ENCODE measurements at places on chromosomes 7 and 10.

DNA sequence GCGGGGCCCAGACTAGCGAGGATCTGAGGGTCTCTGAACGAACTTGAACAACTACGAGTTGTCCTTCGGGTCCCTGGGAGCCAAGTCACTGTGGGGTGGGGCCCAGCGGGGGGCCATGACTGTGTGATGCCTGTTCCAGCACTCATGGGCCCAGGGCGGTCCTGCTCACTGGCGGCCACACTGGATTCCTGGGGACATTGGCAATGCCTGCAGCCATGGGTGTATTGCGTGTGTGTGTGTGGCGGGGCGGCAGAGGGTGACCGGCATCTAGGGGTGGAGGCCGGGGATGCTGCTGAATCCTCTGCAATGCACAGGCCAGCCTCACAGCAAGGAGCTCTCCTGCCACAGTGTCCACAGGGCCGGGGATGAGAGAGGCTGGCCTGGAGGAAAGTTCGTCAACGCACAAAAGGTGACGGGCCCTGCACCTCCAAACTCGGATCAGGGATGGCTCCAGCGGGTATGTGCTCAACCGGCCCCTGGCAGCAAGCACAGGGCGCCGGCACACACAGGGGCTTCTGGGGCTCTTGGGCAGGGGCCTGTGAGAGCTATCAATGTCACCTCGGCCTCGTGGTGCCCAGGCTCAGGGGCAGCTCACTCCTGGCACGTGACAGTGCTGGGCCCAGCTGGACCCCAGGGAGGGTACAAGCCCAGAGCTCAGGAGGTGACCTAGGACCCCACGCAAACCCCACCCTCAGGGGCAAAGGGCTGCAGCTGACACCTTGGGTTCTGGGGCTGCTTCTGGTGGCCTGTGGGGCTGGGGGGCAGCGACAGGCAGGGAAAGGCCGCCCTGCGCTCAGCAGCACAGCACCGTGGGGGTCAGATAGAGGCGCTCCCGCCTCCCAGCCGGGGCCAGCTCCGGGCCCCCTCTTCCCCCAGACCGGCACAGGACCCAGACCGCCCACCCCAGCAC is 27.9 kb downstream of the PAPOLB start:
- no peak for DNase-seq

DNA sequence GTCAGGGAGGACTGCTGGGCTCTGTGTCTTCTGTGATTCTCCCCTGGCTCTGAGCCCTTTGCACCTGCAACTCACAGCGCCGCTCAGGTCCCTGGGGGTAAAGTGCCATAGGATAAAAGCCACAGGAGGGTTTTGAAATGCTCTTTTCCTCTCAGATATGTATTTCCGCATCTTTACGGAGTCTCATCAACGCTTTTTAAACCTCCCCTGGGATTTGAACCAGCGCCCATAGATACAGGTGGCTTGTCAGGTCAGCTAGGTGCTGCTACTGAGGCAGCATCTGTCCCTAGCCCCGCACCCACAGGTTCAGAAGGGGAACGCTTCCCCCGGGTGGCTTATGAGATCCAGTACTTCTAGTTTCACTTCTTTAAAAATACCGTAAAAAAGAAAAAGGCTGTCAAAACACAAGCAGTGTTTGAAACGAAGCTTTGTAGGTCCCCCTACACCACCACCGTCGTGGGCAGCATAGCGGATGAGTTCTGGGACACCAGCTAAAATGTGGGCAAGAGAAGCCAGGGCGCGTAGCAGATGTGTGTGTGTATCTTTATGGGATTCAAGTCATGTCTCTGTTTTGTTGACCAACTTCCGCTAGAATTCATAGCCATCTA is 173.5 kb downstream of the CUX1 start:
- no peak for DNase-seq

DNA sequence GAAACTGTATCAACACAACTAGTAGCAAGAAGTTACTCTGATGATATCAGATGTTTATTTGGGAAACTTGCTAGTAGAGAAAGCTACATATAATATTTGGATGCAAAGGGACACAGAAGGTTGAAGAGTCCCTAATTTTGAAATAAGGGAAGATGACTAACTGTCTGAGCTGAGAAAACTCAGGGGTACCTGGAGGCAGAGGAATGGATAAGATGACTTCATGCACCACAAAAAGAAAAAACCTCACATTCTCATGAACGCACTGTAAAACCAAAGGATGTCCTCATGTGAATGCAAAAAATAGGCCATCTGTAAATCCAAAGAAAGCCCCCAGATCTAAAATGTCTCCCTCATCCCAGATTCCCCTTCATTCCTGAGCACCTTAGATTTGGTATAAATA is 29.3 kb downstream of the PRSS2 start:
- DNase-seq = no peak

DNA sequence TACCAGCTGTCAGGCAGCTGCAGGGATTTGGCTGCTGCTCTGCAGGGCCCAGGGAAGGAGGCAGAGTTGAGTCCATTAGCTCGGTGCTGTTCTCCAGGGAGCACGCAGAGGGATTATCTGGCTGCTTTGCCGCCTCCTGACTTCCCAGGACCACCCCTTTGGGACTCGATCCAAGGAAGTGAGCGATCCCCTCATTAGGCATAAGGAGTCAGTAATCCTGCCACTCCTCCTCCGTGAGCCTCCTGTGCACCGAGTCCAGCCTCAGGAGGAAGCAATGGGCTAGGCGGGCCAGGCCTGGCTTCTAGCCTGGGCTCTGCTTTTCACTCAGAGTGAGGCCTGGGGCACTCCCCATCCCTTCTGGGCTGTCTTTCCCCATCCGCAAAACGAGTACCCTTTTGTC is 417.9 kb downstream of the RPS24 start:
- DNase-seq = peak; percentile 48

DNA sequence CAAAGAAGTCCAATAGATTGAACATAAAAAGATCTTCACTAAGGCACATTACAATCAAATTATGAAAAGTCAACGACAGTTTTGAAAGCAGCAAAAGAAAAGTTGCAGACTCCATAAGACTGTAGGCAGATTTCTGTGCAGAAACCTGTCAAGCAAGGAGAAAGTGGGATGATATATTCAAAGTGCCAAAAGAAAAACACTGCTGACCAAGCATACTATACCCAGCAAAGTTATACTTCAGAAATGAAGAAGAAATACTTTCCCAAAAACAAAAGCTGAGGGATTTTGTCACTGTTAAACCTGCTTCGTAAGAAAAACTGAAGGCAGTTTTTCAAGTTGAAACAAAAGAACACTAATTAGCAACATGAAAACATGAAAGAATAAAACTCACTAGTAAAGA is 145.5 kb downstream of the ZEB1 start:
- no peak for DNase-seq

DNA sequence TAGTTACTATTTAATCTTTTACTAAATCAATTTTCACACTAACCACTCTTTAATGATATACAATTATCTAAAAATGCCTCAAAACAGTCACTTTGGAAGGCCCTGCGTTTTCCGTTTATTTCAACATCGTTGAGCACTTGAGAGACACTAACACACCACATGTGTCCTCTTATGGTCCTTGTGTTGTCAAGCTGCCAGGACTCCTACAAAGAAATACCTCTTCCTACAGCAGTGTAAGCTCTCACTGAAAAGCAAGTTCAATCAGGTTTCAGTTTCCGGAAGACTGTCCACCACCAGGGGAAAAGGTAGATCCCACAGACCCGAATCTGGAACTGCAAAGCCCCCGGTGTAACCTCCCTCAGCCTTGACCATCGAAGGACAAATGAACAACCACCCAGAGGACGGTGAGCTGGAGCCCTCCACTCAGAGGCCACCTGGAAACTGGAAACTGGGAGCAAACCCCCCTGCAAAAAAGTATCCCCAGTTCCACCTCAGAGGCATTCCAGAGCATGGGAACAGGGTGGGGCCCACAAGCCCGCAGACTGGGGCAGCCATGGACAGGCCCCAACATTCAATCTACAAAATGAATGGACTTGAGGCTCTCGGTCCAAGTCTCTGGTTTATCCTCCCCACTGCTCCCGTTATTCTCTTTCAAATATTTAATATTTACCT is 37.6 kb downstream of the KCNH2 start:
- DNase-seq = peak; percentile 82

DNA sequence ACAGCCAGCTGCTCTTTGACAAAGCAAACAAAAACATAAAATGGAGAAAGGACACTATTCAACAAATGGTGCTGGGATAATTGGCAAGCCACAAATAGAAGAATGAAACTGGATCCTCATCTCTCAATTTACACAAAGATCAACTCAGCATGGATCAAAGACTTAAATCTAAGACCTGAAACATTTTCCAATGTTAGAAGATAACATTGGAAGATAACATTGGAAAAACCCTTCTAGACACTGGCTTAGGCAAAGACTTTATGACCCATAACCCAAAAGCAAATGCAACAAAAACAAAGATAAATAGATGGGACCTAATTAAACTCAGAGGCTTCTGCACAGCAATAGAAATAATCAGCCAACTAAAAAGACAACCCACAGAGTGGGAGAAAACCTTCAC is 425.7 kb upstream of the SEMA3D start:
- peak; percentile 37 for DNase-seq

DNA sequence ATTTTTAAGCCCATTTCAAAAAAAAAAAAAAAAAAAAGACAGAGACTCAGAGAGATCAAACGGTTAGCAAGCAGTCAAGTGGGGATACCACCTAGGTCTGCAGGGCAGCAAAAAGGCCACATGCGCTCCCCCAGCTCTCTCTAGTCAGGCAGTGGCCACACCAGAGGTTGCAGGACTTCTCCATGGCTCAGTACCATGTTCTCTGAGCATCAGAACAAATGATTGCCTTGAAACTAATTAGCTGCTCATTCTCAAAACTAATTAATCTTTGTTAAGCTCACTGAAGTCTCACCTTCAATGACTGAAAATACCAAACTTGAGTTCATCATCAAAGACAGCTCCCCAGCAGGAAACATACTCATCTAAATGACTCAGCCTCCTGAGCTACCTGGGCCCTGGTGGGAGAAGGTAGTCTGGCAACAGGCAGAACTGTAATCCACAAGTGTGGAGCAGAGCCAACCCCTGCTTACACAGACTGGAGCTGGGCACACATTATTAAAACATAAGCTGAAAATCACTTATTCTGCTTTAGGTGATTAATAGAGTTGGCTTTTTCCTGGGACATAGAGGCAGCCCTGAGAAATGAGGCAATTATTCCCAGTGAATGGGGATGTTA is 319.6 kb downstream of the GRID1 start:
- DNase-seq = no peak

GRCh38 chr10:52756966-52757365 is 15.6 kb downstream of the MBL2 start:
- no peak for DNase-seq

GRCh38 chr7:28755255-28755654 is 202.9 kb downstream of the TRIL start:
- DNase-seq = no peak

GRCh38 chr10:117215079-117215478 is 17.8 kb downstream of the KCNK18 start:
- DNase-seq = no peak

DNA sequence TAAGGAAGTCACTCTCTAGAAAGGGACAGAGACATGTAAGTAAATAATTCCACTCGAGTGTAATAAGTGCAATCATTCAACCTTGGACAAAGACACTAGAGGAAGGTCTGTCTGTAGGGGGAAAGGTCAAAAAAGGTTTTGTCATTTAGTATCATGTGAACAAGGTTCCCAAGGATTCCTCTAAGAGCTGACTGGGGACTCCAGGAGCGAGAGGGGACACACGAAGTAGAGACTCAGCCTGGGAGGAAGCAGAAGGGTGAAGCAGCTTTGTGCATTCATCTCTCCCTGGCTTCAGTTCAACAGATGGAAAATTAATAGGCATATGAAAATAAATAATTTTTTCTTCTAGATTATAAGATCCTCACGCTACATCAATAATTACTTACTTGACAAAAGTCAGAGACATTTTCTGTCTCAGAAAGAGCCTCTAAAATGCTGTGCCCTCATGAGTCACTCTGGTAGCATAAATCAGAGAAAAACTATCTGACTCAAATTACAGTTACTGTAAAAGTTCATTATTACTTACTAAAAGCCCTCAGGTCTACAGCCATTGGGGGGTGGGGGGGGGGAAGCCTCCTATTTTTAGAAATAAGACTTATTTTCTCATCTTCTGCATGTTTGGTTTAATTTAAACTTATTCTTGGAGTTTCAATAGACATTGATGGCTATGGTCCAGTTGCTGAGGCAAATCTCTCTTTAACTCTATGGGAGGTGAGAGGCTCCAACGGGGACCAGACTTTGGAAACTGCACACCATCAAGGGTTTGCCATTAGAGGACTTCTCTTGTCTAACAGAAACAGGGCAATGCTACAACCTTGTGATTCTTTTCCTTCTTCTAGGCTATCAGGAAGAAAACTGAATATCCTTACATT is 275.1 kb upstream of the KLF14 start:
- no peak for DNase-seq

GRCh38 chr10:75410132-75411005 is 8.8 kb upstream of the ZNF503 start:
- no peak for DNase-seq

- DNase-seq = no peak
Measured at GRCh38 chr10:55263327-55263726, 462.3 kb upstream of the PCDH15 start.

- no peak for DNase-seq
Measured at GRCh38 chr10:76576276-76576962, 1061.2 kb downstream of the KCNMA1 start.

GRCh38 chr7:69992938-69993337 is 394.7 kb downstream of the AUTS2 start:
- no peak for DNase-seq

GRCh38 chr7:119288416-119288815 is 984.6 kb upstream of the KCND2 start:
- no peak for DNase-seq

GRCh38 chr7:151631570-151631952 is 111.9 kb upstream of the RHEB start:
- peak; percentile 28 for DNase-seq

DNA sequence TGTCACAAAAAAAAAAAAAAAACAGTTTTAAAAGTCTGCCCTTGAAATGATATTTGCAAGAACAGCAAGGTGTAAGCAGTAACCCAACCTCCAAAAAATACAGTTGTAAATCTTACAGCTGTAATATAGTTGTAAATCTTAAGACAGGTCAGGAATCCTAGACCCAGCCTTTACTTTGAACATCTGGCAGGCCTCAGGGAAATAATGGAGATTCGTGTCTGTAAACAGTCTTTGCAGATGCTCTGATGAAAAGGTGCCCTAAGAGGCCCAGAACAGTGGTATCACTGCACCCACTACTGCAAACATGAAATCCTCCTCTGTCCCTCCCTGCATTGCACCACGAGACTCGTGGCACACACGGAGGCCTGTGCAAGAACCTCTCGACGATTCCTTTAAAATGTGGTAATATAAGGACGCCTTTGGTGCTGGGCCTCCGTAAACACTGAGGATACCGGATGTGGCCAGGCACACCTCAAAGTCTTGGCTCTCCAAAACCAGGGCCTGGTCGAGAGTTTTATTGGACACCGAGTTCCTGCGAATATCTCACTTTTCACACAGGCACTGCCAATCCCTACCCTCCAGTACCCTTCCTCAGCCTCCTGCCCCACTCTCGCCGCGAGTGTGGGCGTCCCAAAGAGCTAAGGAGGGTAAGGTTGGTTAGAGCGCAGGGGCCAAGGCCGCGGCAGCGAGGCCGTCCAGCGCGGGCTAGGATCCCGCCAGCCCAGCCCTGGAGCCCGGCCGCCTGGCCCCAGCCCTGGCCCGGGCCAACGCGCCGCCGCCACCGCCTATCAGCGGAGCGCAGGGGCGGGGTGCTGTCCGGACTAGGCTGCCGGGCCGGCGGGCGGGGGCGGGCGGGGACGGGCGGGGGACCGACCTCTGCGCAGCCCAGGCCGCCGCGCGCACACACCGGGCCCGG is at the start of gene REEP3:
Gene REEP3, plus strand, starts transcription at position 902 of the 916 bp plus-strand sequence. CDS start 145 bp downstream, outside the sequence.
- DNase-seq = no peak

GRCh38 chr7:157558875-157559595 is 222.2 kb downstream of the DNAJB6 start:
- no peak for DNase-seq

GRCh38 chr10:78042752-78043104 is 9.1 kb downstream of the RPS24 start:
- no peak for DNase-seq
